ENCODE measurements at places on chromosomes 1 and 21. TPM values are rescaled to one million over a fixed set of nuclear protein-coding genes. Genes with fewer than 3 reads are reported as not detected.

The GNG4 gene
- total RNA-seq, result 32.2 TPM

The ZNHIT6 gene
- 21.5 TPM for total RNA-seq

The C8B gene
- total RNA-seq, result not detected

The C1orf141 gene
- not detected for total RNA-seq

The HES2 gene
- 1.2 TPM for total RNA-seq

The MXRA8 gene
- total RNA-seq, result 8.1 TPM

The MARK1 gene
- 17.5 TPM for total RNA-seq

The ZSWIM5 gene
- total RNA-seq, result 3.4 TPM

The AGT gene
- not detected for total RNA-seq

The CSF1 gene
- 3.2 TPM for total RNA-seq

The TMEM125 gene
- 19.6 TPM for total RNA-seq

The UBL4B gene
- not detected for total RNA-seq

GRCh38 chr21:42404539-42404938 lies 837 bp downstream of the UBASH3A start:
- DNase-seq, result no peak

- no peak for DNase-seq
These were observed 508.8 kb downstream of the PLPP3 start for GRCh38 chr1:56070601-56071000.

- DNase-seq, result no peak
These were observed 7.9 kb downstream of the ALX3 start for GRCh38 chr1:110062612-110063011.

DNA sequence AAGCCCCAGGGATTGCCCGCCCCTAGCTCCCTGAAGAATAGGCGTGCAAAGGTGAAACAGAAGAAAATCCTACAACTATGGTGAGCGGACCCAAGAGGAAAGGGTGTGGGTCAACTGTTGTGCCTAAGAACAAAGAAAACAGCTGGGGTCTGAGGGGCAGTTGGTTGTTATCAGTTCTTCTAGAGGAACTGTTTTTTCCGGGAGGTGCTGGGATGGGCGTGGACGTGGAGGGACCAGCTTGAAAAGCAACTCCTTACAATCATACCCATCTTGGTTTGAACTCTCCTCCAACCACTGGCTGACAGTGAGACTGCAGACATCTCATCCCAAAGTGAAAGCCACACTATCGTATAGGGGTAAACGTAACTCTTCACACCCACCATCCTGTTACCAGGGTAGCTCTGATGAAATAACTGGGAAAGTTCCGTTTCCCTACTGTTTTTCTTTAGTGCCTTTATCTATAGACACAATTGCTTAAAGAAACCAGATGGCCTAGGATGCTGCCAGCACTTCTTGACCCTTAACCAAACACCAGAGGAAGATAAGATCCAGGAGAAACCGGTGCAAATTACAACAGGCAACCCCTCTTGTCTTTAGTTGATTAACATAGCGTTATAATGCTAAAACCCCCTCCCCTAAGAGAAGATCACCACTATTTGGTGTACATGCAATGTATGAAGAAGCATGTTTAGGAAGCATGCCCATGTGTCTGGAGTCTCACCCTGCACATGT lies 25.6 kb upstream of the FAM89A start:
- no peak for DNase-seq

GRCh38 chr1:243217349-243217748 lies 37.7 kb downstream of the CEP170 start:
- DNase-seq, result no peak

GRCh38 chr1:38095454-38095931 lies 48.9 kb upstream of the POU3F1 start:
- DNase-seq, result no peak

- peak; percentile 7 for DNase-seq
These were observed 36.3 kb upstream of the CITED4 start for GRCh38 chr1:40898431-40898901.

DNA sequence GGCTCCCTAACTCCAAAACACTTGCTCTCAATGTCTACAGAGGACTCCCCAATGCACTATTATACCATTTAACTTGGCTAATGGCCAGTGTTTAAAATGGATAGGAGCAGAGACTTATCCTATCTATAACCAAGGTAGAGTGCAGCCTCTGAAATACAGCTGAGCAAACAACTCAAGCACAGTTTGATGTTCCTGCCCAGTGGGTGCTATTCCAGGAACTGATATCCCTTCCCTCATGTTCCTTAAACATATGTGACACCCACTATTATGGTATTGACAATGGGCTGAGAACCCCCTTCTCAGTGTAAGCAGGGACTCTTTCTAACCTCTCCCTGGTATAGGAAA lies 51.7 kb downstream of the SH3GLB1 start:
- DNase-seq, result no peak

GRCh38 chr1:26350343-26350700 lies 3.6 kb downstream of the CRYBG2 start:
- no peak for DNase-seq

DNA sequence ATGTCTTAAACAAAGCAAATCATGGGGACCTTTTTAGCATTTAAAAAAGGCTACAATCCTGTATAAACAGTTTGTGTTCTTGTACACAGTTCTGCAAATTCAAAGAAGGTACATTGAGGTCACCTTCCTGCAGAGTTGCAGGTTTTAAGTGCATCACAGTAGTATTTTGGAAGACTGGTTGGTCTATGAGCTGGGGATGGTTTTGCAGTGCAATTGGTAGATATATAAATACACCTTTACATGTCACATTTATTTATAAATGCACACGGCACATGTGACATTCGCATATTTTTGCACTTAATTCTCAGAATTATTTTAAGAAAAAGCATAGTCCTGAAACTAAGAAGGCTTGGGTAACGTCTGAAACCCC lies 599 bp upstream of the ITPKB start:
- no peak for DNase-seq

- DNase-seq, result no peak
These were observed 26.4 kb downstream of the TEX35 start for GRCh38 chr1:178539291-178539690.

DNA sequence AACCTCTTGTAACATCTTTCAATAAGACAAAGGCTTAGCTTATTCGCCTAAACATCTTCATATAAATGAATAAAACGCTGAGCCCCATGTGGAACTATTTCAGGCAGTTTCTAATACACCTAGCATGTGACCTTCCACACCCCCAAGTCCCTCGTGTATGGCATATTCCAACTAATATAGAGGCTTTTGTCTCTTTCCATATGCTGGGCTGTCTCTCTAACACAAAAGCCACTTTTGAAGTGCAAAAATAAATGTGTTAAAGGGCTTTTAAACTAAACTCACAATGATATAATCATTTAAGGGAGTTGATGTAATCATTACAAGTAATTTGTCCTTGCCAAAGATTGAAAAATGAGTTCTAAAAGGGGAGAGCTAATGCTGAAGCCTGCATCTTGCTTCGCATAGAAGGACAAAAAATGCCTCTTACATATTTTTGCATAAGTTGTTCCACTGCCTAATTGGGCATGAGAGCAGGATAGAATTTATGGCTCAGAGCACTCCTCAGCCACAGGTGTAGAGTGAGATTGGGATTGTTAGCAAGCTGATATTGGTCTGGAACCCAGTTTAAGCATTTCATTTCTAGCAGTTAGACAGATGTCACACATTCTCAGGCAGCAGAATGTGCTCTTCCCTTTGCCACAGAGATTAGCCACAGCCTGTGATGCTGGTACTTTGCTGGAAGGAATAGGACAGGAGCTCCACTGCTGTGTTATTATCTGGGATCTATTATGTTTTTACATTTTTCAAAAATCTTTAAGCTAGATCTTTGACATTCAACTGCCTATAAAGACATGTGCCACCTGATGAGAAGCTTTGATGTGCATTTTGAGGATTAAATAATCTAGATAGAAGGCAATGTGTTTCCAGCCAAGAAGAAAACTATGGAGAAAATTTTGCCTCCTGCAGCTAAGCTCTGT lies 1044.4 kb downstream of the ADGRL2 start:
- no peak for DNase-seq

DNA sequence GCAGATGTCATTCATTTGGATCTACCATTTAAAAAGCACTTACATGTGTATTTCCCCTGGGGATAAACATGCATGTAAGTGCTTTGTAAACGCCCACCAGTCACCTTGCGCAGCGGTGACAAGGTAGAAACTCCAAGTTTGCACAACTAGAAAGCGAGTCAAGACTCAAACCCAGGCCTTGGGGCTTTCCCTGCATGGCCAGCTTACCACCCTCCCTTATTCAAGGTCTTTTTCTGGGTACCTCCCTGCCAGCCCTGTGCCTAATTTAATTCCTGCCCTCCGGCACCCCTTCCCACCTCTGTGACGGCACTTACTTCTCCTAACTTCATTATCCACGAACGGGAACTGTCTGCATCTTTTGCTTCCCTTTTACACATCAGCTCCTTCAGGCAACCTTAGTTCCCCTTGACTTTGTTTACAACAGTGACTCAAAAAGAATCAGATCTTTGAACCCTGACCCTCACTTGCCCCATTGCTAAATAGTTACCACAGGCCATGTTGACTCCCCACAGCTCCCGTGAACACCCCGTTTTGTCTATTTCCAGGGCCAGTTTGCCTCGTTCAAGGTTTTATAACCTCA lies 138.3 kb upstream of the ETS2 start:
- DNase-seq, result no peak

DNA sequence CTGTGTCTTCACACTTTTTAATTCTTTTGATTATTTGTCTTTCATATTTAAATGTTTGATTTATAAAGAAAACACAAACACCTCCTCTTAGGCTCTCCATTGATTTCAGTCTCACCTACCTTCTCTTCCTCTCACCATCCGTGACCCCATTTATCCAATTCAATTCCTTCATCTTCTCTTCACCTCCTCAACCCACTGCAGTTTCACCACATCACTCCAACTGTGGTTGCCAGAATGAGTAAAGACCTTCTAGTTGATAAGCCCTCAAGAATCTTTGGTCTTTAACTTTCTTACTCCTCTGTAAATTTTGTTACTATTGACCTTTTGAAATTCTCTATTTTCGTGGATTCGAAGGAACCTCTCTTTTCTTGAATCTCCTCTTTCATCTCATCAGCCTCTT lies 260.7 kb downstream of the CHRM3 start:
- no peak for DNase-seq

- DNase-seq, result no peak
These were observed 20.6 kb downstream of the NENF start for GRCh38 chr1:212453156-212453857.

GRCh38 chr21:15390049-15390448 lies 325.2 kb upstream of the NRIP1 start:
- no peak for DNase-seq

GRCh38 chr1:7629011-7629410 lies 142.1 kb upstream of the VAMP3 start:
- DNase-seq, result no peak

DNA sequence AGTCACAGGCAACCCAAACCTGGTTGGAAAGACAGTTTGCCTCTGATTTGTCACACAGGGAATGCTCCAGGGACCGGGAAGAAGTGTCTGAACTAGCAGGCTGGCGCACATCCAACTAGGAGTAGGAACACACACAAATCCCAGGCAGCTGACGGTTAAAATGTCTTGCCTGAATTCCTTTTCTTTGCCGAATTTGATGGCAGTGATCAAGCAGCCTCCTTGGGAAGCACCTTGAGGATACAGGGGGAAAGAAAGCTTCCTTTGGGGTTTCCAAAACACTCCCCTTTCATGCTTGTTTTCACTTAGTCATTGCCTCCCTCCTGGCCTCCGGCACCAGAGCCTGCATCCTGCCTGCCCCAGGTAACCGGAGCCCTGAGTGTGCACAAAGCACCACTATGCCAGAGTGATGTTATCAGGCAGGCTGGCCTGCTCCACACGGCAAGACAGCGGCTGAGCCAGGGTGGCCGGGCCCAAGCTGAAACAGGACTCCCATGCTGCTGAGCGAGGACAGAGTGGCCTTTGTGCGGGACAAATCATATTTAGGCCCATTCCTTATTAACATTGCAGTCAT lies 193.8 kb downstream of the LMX1A start:
- peak; percentile 63 for DNase-seq

GRCh38 chr1:203765029-203765837 lies at the start of gene LAX1:
TSS of gene LAX1 (plus strand) at chr1:203765183. CDS start at chr1:203765566, 383 bp downstream.
- no peak for DNase-seq

GRCh38 chr1:67171574-67171955 lies 5.3 kb downstream of the IL23R start:
- no peak for DNase-seq

DNA sequence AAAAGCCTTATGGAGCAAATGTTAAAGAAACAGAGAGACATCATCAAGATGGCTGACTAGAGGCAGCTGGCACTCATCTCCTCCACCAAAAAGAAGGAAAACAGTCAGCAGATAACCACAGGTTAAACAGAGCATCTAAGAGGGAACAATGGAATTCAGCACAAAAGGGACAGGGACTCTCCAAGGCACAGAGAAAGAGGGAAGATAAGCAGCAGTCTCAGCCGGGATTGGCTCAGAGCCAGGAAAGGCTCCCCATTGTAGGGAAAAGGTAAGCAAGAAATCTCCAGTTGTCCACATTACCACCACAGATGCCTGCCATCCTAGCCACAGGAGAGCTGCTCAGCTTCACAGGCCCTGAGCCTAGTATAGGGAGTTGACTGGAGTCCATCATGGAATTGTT lies 605.5 kb downstream of the SMYD3 start:
- no peak for DNase-seq

GRCh38 chr1:41464885-41465284 lies 19.6 kb downstream of the EDN2 start:
- DNase-seq, result no peak

DNA sequence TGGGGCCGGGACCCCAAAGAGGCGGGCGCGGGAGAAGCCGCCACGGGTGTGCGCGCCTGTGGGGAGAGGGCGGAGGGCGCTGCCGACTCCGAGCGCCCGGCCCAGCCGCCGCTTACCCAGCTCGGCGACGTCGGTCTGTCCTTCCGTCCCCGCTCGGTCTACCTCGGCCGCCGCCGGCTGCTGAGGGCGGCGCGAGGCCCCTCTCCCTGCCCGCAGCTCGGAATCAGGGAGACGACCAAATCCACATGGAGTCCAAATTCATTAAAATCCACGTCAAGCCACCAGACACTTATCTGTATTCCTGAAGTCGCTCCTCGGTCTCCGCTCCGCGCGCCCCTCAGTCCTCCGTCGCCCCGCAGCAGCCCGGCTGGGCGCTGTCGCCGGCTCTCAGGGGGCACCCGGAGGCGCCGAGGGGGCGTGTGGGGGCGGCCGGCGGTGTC lies 637 bp downstream of the PLXNA2 start:
- DNase-seq, result no peak

DNA sequence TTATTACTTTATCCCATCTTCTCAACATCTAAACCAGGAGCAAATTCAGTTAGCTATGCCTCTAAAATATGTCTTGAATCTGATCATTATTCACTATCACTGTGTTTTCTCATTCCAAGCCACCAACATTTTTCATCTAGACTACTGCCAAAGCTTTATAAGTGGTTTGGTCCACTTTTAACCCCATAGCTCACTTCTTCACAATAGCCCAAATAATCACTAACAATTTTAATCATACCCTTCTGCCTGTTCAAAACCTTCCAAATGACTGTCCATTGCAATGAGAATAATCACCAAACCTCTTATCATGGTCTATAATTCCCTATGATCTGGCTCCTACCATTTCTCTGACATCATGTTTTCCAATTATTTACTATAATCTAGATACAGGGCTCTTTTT lies 149.8 kb upstream of the ZNHIT6 start:
- no peak for DNase-seq

GRCh38 chr1:201666645-201667044 lies 127.7 kb downstream of the NAV1 start:
- DNase-seq, result no peak
